ENCODE measurements at places on chromosomes 5 and 9. TPM values are rescaled to one million over a fixed set of nuclear protein-coding genes. Genes with fewer than 3 reads are reported as not detected.

The OR1B1 gene
- polyA plus RNA-seq = not detected

The OBP2B gene
- not detected for polyA plus RNA-seq

DNA sequence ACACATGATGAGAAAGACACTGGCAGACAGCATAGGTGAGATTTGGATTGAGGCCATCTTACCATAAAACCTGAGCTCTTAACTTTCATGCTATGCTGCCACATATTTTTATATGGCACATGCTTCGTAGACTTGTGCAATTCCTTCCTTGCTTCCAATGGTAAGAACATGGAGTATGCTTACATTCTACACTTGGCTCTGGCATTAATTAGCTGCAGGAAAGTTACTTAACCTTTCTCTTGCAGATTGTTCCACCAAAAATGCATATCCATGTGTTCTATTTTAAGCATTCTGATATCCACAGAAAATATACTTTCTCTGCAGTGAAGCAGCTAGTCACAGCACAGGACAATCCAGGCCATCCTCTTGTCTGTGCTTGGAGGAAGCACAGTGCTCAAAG, 119.4 kb downstream of the MPDZ start:
- no peak for DNase-seq

The NMUR2 gene
- polyA plus RNA-seq = not detected

GRCh38 chr9:107029146-107029545, 166.2 kb downstream of the ZNF462 start:
- no peak for DNase-seq

The PTGDS gene
- not detected for polyA plus RNA-seq

The SPINK13 gene
- polyA plus RNA-seq = not detected
